Activated CD4-positive, alpha-beta T cell treated with anti-CD3 and anti-CD28 coated beads, Interleukin-2, amount 10 ng/mL, durations not matched to agents 7 days and 5 days (primary cell): ENCODE measurements at places on chromosomes 6 and 20. TPM values are rescaled to one million over a fixed set of nuclear protein-coding genes. Genes with fewer than 3 reads are reported as not detected.

The IL17A gene
- 0.82 TPM for total RNA-seq

DNA sequence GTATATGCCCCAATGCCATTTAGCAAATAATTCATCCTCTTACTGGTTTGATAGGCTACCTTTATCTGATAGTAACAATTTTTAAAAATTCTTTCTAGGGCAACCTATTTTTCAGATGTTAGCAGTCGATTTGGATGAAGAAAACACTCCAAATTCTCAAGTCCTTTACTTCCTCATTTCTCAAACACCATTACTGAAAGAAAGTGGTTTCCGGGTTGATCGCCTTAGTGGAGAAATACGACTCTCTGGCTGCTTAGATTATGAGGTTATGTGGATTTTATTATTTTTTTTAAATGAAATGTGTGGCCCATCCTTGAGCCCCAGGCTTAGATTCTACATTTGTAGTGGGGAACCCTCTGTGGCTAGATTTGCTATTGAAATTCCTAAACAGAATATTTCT is 26.3 kb downstream of the CDH26 start:
- DNase-seq: no peak
- no peaks in the 10 kb centered on the region for H3K4me1 ChIP-seq
- no peaks in the 10 kb centered on the region for H3K27me3 ChIP-seq
- no peak overlapping the region for H3K4me3 ChIP-seq
- H3K36me3 ChIP-seq: no peaks in the 10 kb centered on the region

DNA sequence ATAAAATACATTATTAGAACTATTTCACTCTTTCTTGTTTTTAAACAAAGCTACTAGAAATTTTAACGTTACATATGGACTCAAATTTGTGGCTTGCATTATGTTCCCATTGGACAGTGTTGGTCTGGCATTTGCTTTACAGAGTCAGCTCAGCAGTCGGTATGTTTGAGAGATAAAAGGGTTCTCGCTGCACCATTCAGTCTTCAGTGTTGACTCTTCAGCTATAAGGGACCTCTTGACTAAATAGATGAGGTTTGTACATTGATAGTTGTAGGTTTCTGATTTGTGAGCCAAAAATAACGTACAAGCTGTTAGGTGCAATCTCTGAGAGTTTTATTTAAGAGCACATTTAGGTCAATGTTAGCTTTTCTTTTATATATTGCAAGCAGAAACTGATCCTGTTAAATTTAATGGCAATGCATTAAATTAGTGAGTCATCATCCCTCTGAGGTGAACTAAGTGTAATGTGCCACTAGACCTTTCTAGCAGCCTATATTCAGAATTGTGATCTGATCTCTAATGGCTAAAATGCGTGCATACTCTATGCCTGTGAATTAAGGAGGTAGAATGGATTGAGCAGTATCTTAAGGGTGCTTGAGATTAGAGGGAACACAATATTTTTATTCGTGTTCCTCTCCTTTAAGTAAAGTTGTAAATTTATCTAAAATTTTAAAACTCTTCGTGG is 485.6 kb upstream of the SYNCRIP start:
- DNase-seq: no peak
- no peaks in the 10 kb centered on the region for H3K36me3 ChIP-seq
- no peaks in the 10 kb centered on the region for H3K27me3 ChIP-seq
- no peak overlapping the region for H3K27ac ChIP-seq

- H3K36me3 ChIP-seq: no peaks in the 10 kb centered on the region
- no peak overlapping the region for H3K4me3 ChIP-seq
- DNase-seq: no peak
- no peaks in the 10 kb centered on the region for H3K4me1 ChIP-seq
- H3K27me3 ChIP-seq: no peaks in the 10 kb centered on the region
- H3K27ac ChIP-seq: no peak overlapping the region
Observed at GRCh38 chr6:67914419-67914818, 720.7 kb upstream of the ADGRB3 start.

DNA sequence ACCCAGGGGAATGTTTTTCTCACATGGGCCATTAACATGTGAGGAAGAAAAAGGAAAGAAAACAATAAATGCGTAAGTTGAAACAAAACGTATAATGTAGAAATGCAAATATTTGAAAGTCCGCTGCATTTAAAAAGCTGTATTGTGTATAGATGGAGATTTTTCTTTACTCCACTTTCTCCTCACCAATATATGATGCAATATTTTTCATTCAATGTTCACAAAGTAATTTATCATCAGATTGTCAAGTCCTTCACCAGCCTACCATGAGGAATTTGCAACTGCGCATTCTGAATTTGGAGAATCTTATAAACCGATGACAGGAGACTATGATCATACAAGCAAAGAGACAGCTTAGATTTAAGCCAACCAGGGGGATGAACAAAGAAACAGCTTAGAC is 69.9 kb downstream of the SOD2 start:
- no peaks in the 10 kb centered on the region for H3K4me1 ChIP-seq
- peaks cover 3% of the 10 kb centered on the region for H3K27me3 ChIP-seq
- no peak for DNase-seq
- no peak overlapping the region for H3K4me3 ChIP-seq
- H3K27ac ChIP-seq: no peak overlapping the region
- peaks cover 2% of the 10 kb centered on the region for H3K36me3 ChIP-seq
